ENCODE measurements at places on chromosomes 5 and 9.

- no peak for DNase-seq
These were observed 33.0 kb downstream of the NDUFA8 start for GRCh38 chr9:122126331-122127261.

GRCh38 chr9:106577121-106577520 is 285.8 kb upstream of the ZNF462 start:
- no peak for DNase-seq

GRCh38 chr5:143352691-143353090 is 50.8 kb downstream of the NR3C1 start:
- no peak for DNase-seq

DNA sequence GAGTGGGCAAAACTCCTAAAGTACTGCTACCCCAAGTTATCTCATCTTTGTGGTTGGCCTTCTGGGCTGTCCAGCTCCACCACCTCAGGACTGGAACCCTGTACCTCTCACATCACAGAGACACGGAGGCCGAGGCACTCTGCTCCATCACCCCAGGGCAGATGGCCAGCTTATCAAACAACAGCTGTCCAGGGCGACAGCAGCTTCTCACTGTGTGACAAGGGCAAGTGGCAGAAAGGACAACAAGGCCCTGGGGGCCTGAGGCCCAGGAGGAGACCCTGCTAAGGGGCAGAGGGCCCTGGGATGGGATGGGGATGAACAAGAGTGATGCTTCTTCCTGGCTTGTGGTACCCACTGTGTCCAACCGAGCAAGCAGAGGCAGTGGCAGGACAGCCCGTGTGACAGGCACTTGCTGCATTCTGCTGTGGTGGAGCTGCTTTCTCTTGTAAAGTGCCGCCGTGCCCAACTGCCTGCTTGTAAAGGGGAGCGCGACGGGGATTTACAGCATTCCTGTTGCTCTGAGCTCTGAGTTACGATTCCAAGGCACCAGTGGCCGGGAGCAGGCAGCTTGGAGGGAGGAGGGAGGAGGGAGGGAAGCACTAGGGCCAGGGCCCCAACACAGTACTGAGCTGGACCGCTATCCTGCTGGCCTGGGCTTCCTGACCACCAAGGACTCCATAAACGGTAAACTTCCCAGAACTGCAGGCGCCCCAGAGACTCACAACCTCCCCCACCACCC is 71.2 kb downstream of the SHB start:
- DNase-seq, result peak; percentile 52

- DNase-seq, result no peak
These were observed 11.0 kb upstream of the ATP6V0E1 start for GRCh38 chr5:172972552-172972951.

DNA sequence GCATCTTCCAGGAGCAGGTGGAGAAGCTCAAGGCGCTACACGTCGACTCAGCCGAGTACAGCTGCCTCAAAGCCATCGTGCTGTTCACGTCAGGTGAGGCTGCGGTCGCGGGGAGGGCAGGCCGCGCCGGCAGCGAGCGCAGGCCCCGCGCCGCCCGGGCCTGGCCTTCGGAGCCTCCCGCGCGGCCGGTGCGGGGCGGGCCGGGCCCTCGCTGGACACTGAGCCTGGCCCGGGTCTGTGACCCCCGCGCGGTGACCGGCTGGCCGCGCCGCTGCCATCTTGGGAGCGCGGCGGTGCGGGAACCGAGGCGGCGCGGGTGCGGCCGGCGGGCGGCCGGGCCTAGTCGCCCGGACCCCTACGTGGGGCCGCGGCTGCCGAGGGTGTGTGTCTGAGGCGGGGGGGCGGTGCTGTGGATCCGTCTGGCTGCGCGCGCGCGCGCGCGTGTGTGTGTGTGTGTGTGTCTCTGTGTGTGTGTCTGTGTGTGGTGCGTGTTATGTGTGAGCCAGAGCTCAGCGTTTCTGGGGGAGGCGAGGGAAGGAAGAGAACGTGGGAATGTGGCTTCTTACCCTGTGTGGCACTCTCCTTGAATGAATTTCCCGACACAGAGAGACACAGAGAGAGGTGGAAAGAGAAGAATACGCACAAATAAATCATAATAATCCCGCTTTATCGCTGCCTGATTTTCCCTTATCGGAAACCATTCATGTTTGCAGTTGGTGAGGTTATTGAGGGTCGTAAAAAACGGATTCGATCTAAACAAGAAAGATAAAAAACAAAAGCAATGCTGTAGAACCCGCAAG is 5.5 kb downstream of the NR2F1 start:
- no peak for DNase-seq

DNA sequence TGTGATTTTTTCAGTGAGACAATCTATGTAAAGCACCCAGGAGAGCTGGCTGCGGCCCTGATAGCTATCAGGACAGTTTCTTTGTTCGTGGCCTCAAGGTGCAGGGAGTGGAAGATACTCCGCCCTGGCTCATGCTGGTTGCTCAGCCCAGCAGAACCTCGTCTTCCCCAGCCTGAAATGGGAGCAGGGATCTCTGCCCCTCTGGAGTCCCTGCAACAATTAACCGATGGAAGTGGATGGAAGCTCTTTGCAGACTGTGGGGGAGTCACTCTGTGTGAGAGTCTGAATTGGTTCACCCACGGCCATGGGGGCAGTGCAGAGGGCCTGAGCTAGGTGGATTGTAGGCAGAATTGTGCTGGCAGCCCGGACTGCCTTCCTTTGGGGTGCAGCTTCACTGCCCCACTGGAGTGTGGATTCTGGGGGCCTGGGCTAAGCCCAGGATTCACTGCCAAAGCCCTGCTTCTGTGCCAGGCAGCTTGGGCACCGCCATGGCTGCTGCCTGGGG is 2.8 kb downstream of the AIF1L start:
- no peak for DNase-seq

DNA sequence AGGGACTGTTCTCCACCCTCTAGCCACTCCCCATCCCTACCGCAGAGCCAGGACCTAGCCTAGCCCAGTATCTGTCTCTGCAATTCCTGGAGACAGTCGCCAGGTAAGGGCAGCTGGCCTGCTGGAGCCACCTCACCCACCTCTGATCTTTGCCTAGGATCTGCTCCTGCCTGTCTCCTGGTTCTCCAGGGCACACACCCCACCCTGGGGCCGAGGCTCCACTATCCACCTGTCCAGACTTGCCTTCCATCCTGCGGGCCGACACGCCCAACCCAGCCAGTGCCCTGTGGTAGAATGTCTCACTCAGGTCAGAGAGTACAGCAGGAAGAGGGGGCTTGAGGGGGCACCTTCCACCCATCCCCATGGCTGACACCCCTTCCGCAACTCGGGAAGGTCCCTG is 15.7 kb upstream of the AQP7 start:
- no peak for DNase-seq

DNA sequence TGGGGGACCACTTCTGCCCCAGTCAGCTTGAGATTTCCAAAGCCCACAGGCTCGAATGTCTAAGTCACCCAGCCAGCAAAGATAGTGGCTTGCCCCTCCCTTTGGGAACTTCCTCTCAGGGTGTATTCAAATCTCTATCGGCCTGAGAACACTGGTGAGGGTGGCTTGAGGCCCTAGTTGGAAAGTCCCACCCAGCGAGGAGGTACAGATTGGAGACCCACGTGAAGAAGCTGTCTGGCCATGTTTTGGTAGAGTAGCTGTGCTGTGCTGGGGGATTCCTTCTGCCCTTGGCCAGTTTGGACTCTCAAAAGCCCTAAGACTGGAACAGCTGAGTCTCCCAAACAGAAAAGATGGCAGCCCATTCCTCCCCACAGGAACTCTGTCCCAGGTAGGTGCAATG is 172.7 kb upstream of the RIOK2 start:
- no peak for DNase-seq

GRCh38 chr5:75601567-75601966 is 9.7 kb upstream of the ANKDD1B start:
- no peak for DNase-seq

GRCh38 chr9:38326122-38326521 is 66.4 kb upstream of the ALDH1B1 start:
- no peak for DNase-seq

- DNase-seq, result no peak
These were observed 3.8 kb upstream of the STPG3 start for GRCh38 chr9:137247135-137247915.

GRCh38 chr5:169295306-169295705 is 5.6 kb downstream of the SLIT3 start:
- DNase-seq, result no peak

GRCh38 chr5:73673161-73673591 is 47.2 kb downstream of the ARHGEF28 start:
- no peak for DNase-seq

DNA sequence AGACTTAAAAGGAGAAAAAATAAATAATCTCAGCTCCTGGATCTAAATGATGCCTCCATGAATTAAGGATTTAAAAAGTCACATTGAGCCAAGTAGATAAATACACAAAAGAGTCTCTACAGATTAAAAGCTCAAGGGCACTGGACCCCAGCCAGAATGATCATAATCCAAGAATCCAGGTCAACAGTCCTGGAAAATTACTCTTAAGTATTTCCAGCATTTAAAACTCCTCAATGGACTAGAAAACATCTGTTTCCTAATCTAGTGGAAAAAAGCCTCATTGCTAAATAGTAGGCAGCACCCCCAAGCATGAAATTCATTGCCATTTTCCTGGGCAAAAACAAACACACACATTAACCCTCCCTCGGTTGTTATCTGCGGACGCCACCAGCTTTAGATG is 96.8 kb downstream of the FRMD3 start:
- DNase-seq, result no peak

GRCh38 chr9:93668261-93668871 is 92.0 kb downstream of the PHF2 start:
- DNase-seq, result peak; percentile 37

DNA sequence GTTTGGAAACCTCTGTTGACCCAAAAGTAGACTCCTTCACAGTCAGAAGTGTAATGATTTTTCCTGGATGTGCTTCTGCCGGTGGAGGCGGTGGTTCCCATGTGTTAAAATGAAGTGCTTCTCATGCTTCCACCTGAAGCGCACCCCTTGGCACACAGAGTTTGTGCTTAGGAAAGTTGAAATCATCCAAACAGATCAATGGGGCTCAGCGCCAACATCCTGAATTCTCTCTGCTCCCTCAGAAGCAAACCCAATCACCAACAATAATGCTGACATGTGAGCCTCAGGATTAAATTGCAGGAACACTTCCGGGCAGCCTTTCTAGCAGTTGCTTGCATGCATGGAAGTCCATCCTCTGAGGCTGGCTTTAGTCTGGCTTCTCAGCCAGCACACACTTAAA is 71.0 kb downstream of the MED10 start:
- no peak for DNase-seq

DNA sequence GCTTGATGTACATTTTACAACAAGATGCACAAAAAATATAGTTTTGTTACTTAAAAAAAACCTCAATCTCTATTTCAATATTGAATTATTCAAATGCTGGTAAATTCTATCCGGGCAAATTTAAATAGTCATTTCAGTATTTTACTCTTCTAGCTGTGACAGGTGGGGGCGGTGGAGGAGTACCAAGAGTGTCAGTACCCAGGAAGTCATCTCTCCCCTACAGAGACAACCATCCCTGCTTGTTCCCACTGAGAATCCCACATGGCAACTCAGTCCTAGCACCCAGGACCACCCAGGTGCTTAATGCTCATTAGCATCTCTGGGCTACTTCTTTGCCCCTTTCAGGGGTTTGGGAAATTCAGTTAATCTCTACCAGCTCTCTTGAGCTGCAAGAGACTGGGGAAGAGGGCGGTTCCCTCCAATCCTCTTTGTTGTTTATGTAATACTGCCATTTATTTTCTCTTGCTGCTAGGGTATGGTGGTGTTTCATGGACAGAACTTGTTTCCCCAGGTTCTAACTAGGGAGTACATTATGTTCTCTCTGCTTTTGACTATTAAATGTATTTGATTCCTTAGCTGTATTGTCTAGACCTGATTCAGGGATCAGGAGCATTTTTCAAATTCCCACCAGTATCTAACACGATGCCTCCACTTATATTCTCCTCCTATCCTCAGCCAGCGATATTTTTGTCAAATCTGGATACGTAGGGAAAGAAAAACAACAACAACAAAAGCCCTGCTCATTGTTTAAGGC is 122.5 kb downstream of the CDH18 start:
- DNase-seq, result no peak

DNA sequence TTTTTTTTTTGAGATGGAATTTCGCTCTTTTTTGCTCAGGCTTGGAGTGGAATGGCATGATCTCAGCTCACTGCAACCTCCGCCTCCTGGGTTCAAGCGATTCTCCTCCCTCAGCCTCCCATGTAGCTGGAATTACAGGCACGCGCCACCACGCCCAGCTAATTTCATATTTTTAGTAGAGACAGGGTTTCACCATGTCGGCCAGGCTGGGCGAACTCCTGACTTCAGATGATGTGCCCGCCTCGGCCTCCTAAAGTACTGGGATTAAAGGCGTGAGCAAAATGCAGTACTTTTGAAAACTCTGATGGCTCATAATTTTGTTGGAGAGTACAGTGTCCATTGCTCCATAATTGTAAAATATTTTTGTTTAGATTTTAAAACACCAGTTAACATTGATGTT is 52.6 kb downstream of the CCNH start:
- DNase-seq, result peak; percentile 64

DNA sequence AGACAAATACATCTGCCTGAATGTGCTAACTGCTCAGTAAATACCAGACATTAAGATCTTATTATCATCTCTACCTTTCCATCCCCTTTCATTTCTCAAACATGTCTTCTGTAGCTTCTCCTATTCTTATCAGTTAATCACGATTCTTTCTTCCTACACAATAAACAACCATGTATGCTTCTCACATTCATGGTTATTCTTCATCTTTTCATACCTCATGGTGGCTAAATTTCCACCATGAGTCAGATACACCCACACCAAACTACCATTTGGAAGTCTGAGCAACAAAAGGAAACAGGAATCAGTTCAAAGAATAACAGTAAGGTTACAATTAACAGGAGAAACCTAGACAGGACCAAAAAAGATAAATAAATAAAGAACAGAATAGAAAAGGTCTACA is 7.7 kb downstream of the ZNF622 start:
- DNase-seq, result no peak

- DNase-seq, result no peak
These were observed 51.9 kb upstream of the NMUR2 start for GRCh38 chr5:152456815-152457443.

GRCh38 chr9:129934041-129934591 is 98.9 kb downstream of the USP20 start:
- no peak for DNase-seq

GRCh38 chr5:24188216-24188925 is 456.4 kb downstream of the CDH10 start:
- DNase-seq, result no peak

DNA sequence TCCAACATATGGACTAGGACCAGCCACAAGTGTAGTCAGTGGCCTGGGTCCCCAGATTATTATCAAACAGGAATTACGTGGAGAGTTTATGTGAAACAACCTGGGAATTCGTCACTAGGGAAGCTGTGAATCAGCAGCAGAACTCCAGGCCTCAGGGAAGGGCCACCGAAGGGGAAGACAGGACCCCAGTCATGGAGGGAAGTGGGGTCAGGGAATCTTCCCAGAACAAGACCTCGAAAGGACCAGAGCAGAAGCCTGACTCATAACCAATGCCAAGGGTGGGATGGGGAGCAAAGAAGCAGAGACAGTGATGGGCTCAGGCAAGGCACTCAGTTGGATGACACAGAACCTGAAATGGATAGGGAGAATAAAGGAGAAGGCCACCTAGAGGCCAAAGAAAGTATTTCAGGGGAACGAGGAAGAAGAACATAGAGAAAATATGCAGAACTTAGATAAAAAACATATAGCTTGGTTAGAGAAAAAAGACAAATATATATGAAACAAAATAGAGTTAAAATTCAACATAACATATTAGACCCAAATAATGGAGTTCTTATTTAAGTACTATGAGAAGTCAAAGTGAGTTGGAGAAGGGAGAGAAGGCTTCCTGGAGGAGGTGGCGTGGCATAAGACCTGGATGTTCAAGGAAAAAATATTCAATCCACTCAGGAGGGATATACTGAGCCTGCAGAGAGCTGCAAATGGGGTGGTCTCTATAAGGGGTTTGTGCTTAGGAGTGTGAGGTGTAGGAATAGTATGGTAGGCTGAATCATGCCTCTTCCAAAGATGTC is 66.7 kb upstream of the CAST start:
- no peak for DNase-seq
